SK-N-SH (cell line): ENCODE measurements at places on chromosomes 1 and 21.

DNA sequence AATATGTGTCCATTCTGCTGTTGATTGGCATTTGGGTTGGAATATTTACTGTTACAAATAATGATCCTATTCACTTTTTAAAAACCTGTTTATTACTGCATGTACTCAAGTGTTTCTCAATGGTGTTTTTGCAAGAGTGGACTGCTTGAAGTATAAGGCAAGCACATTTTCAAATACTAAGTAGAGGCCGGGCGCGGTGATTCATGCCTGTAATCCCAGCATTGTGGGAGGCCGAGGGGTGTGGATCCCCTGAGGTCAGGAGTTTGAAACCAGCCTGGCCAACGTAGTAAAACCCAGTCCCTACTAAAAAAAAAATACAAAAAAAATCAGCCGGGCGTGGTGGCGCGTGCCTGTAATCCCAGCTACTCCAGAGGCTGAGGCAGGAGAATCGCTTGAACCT is 276.9 kb upstream of the ADGRL4 start:
- no peak for DNase-seq

DNA sequence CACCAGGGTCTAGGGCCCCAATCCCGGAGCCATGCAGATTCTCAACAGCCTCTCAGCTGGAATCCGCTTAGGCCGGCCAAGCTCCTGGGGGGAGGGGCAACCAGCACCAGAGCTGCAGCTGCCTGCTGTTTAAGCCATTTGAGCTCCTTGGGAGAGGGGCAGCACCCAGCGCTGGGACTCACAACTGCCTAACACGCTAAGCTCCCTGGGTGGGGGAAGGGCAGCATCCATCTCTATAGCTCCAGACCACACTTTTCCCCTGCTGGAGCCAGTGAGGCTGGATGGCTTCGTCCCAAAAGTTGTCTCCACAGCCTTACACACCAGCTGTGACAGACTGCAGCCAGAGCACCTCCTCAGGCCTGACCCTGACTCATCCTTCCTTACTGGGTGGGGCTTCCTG is 6.9 kb upstream of the PTGFR start:
- no peak for DNase-seq

DNA sequence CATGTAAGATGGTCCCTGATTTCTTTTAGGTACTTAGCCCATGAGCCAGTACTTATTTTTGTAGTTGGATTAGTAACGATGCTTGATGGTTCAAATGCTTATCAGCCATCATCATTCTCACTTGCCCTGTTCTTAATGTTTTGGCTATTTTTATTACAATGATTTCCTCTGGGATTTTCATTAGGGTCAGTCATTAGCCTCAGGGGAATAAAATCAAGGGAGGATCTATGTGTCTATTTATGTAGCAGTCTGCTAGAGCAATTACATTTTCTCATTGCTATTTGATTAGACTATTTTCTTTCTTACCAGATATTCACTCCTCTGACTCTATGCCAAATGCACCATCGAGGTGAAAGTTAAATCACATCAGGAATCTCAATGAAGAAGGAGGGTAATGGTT is 10.9 kb upstream of the CCT8 start:
- no peak for DNase-seq

GRCh38 chr1:41286486-41286885 is 44.4 kb upstream of the SCMH1 start:
- peak; percentile 56 for DNase-seq

DNA sequence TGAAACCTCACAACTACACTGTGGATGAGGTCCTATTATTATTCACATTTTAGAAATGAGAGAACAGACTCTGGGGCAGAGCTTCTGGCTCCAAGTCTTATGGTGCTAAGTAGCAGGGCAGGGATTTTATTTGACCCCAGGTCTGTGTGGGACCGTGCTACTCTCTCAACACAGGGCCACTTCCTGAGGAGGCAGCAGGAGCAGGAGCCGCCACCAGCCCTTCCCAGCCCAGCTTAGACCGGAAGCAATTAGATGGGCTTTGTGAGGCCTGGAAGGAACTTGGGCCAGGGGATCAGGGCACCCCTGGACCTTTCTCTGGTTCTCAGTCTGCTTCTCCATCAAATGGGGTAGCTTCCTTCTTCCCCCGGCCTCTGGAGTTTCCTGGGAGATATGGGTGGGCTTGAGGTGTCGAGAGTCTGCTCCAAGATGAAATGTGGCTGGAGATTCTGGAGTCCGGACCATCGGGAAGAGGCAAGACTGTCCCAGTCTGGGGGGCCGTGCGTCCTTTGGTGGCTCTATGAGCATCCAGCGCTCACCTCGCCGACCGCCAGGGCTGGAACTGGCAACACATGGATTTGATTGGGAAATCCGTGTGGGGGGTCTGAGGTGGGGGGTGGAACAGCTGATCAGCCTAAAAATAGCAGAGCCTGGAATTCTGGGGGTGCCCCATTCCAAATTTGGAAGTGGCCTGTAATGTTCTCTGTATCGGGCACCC is 136.8 kb downstream of the FOXD2 start:
- DNase-seq = no peak

DNA sequence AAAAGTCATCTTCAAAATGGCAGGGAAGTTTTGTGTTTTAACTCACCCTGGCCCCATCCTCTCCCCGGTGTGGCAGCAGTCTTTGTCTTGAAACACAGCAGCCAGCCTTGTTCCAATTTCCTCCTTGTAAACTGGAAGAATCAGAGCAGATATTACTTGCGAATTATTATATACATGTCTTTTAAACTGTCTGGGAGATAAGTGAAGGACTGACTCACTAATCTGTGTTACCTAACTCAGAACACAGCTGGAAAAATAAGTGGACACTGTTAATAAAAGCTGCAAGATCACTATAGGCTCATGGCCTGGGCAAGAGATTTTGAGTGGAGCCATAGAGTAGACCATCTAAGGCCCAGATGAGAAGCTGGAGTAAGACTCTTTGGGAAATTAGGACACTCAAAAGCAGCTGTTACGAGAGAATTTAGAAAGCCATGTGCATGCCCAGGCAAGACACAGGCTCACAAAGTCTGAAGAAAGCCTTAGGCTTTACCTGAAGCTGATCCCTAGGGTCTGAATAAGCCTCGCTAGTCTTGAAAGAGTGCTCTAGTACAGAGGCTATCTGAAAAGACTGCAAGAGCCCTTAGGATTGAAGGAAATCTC is 233.0 kb upstream of the RAB4A start:
- no peak for DNase-seq

GRCh38 chr1:47104816-47105215 is 32.4 kb upstream of the CYP4A22 start:
- DNase-seq = no peak

GRCh38 chr1:205191622-205192021 is 19.9 kb downstream of the DSTYK start:
- peak; percentile 43 for DNase-seq

GRCh38 chr1:47685763-47686066 is 247.9 kb downstream of the FOXD2 start:
- no peak for DNase-seq

- no peak for DNase-seq
Observed at GRCh38 chr1:168894397-168894903, 165.4 kb upstream of the DPT start.

DNA sequence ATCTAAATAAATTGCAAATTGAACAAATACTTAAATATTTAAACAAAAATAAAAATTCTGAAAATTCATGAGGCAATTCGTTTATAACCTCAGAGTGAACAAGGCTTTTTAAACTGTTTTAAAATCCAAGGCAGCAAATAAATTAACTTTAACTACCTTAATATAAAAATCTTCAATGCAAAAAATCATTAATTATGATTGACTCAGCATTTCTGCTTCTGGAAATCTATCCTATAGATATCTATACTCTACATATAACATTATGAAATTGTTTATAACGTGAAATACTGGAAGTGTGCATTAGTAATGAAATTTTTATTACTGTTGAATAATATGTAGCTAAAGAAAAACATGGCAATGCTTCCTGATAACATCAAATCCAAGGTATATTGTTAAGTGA is 92.4 kb downstream of the ADAMTS1 start:
- DNase-seq = no peak

DNA sequence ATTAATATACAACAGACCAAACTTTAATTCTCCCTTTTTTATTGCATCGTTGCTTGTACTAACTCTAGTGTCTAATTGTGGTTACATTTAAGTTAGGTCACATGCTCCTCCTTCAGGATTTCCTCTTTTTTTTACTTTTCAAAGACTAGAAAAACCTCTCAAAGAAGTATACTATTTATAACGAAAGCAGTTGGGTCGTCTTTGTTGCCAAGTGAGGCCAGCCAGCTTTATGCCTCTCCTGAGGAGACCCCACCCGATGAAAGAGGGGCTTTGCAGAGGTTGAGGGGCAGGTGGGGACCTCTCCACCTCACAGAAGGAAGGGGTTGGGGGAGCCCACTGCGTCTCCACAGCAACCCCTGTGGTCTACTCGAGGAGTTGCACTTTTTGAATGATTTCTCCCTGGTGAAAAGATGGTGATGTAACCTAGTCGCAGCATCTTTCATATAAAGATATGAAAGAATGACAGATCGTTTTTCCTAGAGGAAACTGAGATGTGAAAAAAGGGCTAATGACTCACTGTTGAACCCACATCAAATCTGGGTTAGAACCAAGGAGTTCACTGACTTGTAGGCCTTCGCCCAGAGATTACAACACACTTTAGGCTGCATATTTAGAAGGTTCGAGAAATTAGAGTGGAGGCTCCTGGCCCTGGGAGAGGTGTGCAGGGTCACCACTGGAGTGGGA is 6.4 kb downstream of the TGFB2 start:
- no peak for DNase-seq

DNA sequence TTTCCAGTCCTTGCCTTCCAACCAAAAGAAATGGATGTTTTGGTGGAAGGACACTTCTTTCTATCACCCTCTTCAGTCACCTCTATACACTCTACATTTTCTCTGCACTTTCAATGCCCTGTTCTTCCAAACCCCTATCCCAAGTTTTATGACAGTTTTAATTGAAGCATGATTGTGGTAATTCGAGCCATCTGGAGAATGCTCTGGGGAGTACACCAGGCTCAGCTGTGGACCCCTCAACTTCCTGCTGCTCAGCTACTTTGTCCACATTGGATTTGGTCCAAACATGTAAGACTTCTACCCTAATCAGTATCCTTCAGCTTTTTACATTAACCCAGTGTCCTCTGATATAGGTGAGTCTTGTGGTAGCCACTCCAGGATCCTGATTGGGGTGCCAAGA is 129.6 kb downstream of the SYT2 start:
- DNase-seq = no peak

DNA sequence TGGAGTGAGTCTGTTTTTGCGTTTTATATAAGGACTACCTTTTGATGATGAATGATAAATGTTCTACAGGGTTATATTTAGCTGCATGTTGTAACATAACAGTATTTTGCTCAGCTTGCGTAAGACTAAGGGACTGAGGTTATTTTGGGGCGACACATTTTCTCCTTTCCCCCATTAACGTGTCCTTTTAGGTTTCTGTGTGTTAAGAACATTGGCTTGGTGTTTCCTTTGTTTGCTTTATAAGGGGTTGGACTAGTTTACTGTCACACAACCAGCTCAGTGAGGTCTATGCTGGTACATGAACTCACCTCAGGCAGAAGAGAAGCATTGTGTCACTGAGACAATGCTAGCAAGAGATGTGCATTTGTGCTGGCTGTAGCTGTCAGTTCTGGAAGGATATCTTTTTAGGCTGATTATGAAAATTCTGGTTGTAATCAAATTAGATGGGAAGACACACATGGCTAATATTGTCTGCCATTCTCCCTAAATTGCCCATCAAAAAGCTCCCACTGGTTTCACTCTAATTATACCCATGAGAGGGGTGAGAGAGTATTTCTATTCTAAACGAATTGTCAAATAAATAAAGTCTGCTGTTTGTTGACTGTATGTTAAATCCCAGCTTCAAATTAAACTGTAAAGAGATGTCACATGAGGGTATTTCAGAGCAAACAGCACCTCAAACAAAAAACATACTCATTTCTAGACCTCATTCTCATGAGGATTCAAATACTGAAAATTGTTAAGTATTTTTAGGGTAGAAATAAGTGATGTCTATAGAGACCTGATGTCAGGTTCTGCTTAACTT is 62.6 kb downstream of the CDC14A start:
- DNase-seq = no peak

GRCh38 chr1:81876901-81877733 is 76.4 kb downstream of the ADGRL2 start:
- DNase-seq = no peak

GRCh38 chr1:195306281-195306680 is 1302.0 kb downstream of the KCNT2 start:
- no peak for DNase-seq

DNA sequence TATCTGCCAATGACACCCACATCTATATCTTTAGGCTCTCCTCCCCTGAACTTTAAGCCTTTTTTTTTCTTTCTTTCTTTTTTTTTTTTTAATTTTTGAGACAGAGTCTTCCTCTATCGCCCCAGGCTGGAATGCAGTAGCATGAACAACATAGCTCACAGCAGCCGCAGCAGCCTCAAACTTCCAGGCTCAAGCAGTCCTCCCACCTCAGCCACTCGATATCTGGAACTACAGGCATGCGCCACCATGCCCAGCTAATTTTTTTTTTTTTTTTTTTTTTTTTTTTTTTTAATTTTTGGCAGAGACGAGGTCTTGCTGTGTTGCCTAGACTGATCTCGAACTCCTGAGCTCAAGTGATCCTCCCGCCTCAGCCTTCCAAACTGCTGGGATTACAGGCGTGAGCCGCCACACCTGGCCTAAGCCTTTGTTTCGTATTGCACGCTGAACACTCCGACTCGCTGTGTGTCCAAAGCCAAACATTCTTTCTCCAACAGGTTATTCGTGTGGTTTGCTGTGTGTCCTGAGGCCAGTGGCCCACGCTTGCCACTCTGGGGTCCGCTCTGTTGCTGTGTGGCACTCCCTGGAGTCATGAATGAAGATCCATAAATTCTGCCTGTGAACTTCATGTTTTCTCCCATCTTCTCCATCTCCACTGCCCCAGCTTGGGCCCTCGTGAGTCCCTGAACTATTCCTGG is 119.4 kb downstream of the CAMTA1 start:
- no peak for DNase-seq

DNA sequence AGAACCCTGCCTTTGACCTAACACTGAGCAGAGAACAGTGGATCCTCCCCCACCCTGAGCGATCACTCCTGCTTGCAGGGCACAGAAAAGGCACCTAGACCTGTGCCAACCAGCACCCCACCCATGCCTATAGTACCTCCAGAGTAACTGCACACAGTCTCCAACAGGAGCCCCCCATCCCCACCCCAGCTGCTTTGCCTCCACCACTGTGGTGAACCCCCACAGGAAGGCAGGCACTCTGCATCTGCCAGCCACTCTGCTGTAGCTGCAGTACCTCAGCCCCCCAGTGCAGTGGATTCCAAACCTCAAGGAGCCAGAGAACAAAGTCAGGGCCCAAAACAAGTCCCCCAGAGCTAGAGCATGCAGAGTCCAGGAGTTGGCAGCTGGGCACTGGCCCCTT is 10.7 kb downstream of the SPATC1L start:
- no peak for DNase-seq
